ENCODE measurements at places on chromosomes 1 and 21.

DNA sequence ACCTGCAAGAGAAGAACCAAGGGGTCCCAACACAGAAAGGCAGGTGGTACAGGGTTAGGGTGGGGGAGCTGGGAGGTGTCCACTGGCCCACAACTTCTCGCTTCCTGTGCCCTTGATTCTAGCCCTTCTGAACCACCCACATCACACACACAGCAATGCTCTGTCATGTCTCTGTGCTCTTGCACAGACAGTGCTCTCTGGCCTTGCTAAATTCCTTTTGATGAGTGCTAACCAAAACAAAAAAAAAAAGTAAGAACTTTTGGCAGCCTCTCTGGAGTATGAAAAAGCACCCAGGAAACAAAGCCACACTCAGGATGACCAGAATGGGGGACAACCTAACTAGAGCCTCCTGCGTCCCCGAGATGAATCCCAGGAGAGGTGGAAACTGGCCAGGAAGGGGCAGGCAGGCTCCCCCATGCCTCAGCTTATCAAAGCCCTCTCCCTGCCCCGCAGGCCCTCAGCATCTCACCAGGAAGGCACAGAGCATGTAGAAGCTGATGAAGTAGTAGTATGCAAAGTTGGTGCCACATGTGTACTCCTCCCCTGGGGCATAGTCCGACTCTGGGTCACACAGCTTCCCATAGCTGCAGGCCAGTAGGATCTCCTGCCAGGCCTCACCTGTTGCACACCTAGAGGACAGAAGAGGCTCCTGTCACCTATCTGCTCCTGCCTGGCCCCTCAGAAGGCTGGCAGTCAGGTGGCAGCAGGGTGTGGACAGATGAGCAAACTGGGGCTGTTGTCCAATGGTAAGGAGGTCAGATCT, 27.2 kb upstream of the KIF21B start:
- no peak for DNase-seq

DNA sequence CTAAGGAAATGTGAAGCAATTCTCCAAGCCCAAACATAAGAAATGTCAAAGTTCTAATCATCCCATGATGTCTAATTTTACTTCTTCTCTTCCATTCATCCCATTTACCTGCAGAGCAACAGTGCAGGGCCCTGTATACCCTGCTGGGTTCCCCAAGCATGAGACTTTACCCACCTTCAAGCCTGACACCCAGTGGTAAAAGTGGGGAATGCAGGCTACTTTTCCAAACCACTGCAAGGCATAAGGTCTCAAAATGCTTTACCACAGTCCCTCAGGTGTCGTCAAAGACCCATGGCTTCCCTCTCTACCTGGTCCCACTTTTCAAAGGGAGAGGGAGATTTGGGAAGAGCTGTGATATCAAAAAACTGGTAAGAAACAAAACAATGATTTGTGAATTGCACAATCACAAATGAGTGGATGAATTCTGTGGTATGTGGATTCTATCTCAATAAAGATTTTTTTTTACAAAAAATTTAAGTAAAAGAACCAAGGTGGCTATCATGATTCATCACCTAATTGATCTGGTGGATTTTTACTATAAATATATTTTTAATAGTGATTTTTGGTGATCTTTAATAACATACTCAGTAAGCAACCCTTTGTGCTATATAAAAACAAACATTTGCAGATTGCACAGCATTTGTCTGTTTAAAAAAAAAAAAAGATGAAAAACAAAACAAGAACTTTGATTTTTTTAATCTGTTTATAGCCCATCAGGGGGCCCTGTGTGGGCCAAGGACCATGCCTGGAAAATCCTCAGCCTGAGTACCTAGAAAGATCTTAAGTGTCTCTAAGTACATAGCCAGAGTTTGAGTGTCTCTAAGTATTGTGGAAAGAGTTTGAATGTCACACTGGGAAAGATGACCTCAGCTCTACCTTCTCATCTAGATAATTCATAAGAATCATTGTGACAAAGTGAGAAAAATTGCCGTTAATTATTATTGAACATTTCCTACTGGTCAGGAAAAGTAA, 73.1 kb upstream of the GJB5 start:
- DNase-seq: peak; percentile 41

DNA sequence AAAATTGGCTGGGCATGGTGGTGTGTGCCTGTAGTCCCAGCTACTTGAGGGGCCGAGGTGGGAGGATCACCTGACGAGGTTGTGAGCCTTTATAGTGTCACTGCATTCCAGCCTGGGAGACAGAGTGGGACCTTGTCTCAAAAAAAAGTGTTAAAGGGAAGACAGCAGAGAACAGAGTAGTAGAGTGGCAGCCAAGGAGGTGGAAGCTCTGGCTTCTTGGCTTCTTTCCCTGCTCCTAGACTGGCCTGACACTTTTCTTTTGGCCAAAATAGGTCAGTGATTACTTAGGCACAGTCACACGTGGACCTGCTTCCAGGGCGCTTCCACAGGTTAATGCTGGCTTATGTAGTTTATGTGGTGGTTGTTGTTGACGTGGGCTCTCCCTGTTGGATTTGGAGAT, 3.2 kb downstream of the DIP2A start:
- DNase-seq: no peak

DNA sequence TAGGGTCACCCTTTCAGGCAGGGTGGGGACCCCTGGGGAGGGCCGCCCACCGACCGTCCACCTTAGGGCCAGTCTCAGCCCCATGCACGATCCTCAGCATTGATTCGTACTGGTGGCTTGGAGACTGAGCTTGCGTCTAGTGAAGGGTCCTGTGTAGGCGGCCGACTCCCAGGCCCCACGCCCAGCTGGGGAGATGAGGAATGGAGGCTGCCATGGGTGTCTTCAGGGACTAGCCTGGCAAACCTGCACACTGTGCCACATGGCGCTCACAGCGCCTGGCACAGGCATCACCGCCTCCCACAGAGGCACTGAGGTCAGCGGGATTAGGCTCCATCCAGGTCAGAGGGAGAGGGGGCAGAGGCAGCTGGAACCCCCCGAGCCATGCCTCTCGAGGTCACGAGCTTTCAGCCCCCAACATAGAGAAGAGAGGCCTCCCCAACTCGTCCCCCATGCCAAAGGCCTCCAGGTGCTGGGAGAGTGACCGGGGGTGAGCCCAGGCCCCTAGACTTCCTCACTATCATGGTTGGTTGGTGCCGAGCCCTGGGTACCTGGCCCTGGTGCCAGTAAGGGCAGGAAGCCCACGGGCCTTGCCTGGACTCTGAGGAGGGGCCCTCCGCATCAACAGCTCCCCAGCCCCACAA, 51.0 kb downstream of the SIK1 start:
- DNase-seq: no peak

- no peak for DNase-seq
Observed at GRCh38 chr1:232553809-232554208, 76.1 kb downstream of the SIPA1L2 start.

DNA sequence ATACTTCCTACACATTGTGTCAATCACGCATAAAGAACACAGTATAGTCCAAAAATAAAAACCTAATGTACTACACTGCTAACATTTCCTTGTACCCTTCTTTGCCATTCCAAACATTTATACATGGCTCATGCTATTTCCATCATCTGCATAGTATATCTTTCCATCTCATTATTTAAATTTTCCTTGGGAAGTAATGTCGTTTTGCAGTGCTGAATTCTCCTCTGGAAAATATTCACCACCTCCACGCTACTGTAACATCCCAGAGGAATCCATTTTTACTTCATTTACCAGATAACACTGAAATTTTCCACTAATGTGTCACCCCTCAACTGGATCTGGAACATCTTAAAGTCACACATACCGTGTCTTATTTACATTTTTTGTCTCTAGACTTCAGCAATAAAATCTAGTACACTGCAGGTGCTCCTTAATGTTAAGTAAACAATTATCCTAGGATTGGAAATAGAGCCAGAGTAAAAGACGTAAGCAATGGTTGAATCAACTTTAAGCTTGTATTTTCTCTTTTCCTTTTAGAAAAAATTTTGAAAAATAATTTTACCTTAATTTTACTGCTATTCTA, 881.0 kb downstream of the AMY1C start:
- peak; percentile 15 for DNase-seq

- no peak for DNase-seq
Observed at GRCh38 chr1:225021037-225021436, 91.6 kb downstream of the DNAH14 start.

- no peak for DNase-seq
Observed at GRCh38 chr1:87979079-87979478, 650.4 kb downstream of the LMO4 start.

- DNase-seq: no peak
Observed at GRCh38 chr1:207405814-207406213, 48.3 kb upstream of the CR2 start.

- DNase-seq: no peak
Observed at GRCh38 chr1:170669586-170670530, 5.9 kb downstream of the PRRX1 start.

DNA sequence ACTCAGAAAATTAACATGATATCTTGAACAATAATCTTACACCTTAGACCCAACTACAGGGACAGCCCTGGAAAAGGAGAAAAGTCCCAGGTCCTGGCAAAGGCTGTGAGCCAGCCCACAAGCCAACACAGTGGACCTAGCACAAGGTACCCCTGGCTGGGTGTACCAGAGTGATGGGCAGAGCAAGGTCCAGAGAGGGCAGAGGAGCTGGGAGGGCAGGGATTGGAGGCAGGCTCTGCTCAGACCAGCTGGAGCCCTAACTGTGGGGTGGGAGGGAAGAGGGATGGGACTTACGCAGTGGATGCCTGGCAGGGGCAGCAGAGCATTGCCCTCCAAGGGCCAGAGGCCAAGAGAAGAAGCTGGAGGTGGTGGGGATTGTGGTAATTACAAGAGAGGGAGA, 101.6 kb downstream of the KCND3 start:
- no peak for DNase-seq

DNA sequence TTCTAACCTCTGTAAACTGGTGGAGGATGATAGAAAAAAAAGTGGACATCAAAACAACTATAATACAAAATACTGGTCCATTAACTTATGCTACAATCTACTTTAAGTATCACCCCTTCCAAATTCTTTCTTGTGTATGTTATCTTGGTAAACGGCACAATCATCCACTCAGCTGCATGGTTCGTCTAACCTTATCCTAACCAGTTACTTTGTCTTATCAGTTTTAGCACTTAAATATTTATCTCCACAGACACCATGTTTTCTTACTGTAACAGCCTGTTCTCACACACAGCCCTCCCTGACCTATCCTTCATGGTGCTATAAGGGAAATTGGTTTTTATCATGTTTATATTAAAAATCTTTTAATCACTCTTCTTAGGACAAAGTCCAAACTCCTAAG, 157.2 kb downstream of the PTGER3 start:
- no peak for DNase-seq

GRCh38 chr1:186888367-186888766, 59.6 kb downstream of the PLA2G4A start:
- no peak for DNase-seq

DNA sequence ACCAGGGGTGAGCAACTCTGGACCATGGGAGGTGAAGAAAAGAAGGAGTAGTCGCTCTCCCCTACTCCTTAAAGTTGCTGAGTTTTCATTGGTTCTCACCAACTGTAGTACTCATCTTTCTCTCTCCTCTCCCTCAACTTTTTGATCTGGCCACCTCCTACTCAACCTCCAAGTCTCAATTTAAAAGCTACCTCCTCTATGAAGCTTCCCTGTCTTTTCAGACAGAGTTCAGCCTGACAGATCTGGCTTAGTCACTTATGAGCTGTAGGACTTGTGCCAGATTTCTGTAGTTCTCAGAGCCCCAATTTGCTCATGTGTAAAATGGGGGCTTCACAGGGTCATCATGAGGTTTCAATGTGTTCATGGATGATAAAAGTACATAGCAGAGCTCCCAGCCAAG, 34.5 kb upstream of the HTR1D start:
- no peak for DNase-seq

- no peak for DNase-seq
Observed at GRCh38 chr1:233045588-233045987, 95.2 kb downstream of the NTPCR start.

- no peak for DNase-seq
Observed at GRCh38 chr1:231065510-231066241, 25.6 kb upstream of the FAM89A start.

DNA sequence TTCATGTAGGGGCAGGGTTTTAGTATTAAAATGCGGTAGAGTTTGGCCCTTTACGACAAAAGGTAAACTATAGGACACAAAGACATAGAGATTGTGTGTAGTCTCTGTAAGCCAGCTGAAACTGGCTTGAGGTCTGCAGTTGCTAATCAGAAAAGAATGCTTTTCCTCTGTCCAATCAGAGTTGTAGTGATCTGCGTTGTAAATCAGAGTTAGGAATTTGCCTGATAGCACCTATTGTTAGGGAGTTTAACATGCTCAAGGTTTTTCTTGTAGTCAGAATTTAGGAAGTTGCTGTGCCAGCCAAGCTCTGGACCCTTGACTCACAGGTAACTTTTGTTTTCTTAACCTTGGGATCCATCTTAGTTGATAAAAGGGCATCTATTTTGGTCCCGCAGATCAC, 61.2 kb upstream of the VTCN1 start:
- no peak for DNase-seq

DNA sequence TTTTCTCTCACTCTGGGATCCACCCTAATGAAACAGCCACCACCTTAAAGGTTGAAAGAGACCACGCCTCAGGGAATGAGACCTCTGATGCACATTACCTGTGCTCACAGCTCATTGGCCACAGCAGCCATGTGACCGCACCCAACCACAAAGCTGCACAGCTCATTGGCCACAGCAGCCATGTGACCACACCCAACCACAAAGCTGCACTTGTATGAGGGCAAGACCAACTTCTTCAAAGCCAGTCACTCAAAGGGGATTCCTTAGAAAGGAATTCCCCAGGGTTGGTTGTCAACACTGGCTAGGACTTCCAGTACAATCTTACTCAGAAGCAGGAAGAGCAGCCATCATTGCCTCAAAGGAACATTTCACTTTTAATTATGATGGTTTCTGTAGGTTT, 43.6 kb upstream of the PDE9A start:
- no peak for DNase-seq

GRCh38 chr21:21547368-21547953, 549.3 kb downstream of the NCAM2 start:
- no peak for DNase-seq

GRCh38 chr1:160131803-160132565, 16.4 kb downstream of the ATP1A2 start:
- DNase-seq: no peak

DNA sequence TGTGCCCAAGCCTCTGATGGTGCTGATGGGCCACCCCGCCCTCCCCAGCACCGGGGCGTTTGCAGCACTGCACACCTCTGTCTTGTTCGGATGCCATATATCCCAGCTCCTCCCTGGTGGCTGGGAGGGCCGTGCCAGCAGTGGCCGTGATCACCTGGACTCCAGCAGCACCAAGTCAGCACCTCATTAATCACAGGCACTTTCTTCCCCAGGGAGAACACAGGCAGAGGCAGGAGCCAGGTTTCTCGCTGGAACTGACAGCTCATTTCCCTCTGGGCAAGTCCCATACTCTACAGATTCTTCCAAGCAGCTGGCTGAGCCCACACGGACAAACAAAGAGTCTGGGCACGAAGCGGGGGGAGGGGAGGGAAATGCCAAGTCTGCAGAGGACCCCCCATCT, 141.7 kb upstream of the EDN2 start:
- no peak for DNase-seq
